ENCODE measurements at places on chromosomes 11 and 22.

- no peak for DNase-seq
Observed at GRCh38 chr11:17898782-17899181, 114.1 kb downstream of the SERGEF start.

DNA sequence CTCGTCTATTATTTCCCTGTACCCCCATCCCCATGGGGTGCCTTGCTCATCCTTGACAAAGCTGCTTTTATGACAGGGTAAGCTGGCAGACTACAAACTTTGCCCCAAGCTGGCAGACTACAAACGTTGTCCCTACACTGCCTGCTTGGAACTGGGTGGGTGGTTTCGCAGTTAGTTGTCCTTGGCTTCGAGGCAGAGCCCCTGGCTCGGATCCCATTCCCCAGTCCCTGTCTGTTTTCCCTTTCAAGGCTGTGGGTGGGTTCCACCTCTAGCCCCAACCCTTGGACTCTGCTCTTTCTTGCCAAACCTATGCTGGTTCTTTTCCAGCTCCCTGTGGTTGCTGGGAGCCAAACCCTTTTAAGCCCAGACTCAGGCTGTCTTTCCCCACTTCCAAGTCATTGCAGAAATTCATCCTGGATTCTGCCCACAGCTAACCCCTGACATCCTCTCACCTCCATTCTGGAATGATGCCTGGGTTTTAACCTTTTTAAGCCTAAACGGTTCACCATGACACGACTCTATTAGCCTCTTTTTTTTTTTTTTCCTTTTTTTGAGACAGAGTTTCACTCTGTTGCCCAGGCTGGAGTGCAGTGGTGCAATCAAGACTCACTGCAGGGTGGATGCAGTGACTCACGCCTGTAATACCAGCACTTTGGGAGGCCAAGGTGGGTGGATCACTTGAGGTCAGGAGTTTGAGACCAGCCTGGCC, 9.2 kb upstream of the RBM14 start:
- DNase-seq: no peak

GRCh38 chr11:34158661-34159060, 53.2 kb downstream of the NAT10 start:
- DNase-seq: no peak

- no peak for DNase-seq
Observed at GRCh38 chr22:35348703-35349102, 32.2 kb upstream of the HMOX1 start.

GRCh38 chr11:89463266-89463780, 27.9 kb downstream of the NOX4 start:
- no peak for DNase-seq

DNA sequence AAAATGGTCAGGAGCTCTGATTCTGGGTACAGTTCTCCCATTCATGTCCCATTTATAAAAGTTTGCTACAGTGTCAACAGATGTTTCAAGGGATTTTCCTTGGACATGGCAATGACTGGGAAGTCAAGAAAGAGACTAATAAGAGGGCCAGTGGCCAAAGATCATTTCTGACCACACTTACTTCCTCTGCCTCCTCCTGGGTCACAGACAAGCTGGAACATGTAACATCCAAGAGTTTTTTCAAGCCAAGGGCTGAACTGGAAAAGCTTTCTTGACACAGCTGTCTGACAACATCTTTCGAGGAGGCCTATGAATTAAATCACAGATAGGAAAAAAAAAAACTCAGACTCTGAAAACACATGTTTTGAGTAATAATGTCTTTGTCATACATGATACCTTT, 8.7 kb downstream of the COMMD9 start:
- no peak for DNase-seq

Data from NCI-H2081 treated with DMSO at 0.1 percent for 48 hours (cell line).